NCI-H748 treated with DMSO at 0.1 percent for 48 hours (cell line): ENCODE measurements at places on chromosomes 3 and 15.

GRCh38 chr15:83174891-83175290, 32.7 kb downstream of the HDGFL3 start:
- no peak for DNase-seq

GRCh38 chr3:34837848-34838741, 801.2 kb upstream of the ARPP21 start:
- DNase-seq = no peak

GRCh38 chr3:185807445-185808068, 17.3 kb downstream of the IGF2BP2 start:
- no peak for DNase-seq

- no peak for DNase-seq
Observed at GRCh38 chr3:14550181-14550580, 10.0 kb upstream of the GRIP2 start.

- DNase-seq = no peak
Observed at GRCh38 chr3:8371085-8371551, 130.5 kb upstream of the LMCD1 start.

DNA sequence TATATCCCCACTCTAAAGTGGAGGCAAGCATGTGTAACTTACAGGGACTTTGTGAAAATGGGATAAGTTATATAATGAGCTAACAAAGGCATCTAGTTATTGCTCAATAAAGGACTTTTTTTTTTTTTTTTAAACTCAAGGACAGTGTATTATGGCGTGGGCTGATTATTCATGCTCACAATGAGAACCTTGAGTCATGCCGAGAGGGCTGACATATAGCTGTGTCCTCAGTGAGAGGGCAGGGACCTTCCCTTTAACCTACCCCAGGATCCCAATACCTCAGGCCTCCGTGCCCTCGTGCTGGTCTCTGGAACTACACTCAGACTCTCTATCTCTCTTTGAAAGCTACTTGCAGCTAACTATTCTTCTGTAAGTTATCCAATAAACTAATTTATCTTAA, 319.9 kb upstream of the ICE2 start:
- no peak for DNase-seq

GRCh38 chr3:183274609-183275008, 21.6 kb downstream of the B3GNT5 start:
- no peak for DNase-seq

GRCh38 chr15:40893019-40893670, 1.1 kb upstream of the VPS18 start:
- DNase-seq = no peak

DNA sequence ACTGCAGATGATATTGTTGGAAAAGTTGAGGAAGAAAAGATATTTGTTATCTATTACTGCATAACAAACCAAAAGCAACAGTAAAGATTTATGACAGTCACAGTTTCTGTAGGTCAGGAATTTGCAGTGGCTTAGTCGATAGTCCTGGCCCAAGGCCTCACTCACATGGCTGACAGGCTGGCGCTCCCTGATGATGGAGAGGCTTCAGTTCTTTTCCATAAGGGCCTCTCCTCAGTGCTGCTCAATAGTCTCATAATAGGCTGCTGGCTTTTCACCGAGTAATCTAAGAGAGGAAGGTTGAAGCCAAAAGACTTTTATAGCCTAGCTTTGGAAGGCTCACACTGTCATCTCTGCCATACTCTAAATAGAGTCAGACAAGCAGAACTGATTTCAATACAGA, 17.7 kb downstream of the IREB2 start:
- no peak for DNase-seq

GRCh38 chr3:42652611-42653302, 740 bp upstream of the ZBTB47 start:
- DNase-seq = no peak

DNA sequence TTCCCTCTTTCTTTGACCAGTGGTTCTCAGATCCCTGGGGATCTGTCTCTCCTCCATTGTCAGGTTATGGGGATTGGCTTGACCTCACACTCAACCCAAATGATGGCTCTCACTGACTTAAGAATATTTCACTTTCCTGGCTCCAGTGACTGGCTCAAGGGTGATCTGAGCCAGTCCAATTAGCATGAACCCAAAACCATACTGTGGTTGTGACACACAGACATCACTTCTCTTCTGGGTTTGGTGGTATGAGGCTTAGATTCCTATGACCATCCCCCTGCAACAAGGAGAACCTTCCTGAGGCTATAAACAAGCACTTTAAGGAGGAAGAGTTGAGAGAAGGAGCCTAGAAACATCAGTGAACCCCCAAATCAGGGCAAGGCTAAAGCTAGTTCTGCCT, 85.8 kb downstream of the KCNAB1 start:
- DNase-seq = no peak

GRCh38 chr15:36362509-36362915, 216.9 kb upstream of the CDIN1 start:
- DNase-seq = no peak

DNA sequence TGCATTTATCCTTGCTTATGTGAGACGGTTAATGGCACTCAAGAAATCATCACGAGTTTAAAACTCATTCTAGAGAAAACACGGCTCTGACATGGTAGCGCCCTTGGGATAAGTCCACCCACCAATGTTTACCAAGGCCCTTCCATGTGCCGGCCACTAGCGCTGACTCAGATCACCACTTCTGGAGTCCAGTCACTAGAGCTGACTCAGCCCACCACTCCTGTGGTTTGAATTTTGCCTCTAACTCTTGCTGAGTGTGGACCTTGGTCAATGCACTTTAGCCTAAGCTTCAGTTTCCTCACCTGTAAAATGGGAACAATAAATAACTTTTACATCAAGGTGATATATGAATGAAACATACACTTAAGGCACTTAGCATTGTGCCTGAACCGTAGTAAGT, 358.4 kb upstream of the PROK2 start:
- no peak for DNase-seq

DNA sequence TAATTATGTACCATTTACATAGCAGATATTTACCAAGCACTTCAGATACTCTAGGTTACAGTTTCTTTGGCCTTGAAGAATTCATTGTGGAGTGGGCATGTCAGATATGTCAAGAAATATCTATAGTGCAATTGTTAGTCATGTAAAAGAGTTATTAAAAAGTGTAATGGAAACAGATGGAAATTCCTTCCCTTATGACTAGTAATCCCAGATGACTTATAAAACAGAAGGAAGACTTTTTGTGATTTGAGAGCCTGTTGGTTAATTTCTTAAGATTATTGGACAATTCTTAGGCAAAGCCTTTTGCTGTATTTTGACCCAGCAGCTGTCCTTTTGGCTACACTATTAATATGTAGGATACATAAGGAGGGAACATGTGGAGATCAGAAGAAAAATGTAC, 708.9 kb upstream of the NECTIN3 start:
- no peak for DNase-seq

DNA sequence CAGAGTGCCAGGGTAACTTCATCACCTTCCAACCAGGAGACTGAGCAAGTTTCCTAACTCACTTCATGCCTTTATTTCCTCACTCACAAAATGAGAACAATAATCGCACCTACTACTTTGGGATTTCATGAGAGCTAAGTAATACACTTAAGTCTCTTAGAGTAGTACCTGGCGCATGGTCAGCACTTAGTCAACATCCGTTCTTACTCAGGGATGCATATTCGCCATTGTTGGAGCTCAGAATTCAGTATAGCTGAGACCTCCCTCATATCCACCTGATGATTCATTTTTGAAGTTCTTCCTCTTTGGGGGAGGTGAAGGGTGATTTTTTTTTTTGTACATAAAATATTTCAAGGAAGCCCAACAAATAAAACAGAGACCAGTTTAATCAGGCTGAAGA, 188.2 kb downstream of the AGBL1 start:
- DNase-seq = no peak

- no peak for DNase-seq
Observed at GRCh38 chr3:65979731-65980130, 59.0 kb downstream of the MAGI1 start.

DNA sequence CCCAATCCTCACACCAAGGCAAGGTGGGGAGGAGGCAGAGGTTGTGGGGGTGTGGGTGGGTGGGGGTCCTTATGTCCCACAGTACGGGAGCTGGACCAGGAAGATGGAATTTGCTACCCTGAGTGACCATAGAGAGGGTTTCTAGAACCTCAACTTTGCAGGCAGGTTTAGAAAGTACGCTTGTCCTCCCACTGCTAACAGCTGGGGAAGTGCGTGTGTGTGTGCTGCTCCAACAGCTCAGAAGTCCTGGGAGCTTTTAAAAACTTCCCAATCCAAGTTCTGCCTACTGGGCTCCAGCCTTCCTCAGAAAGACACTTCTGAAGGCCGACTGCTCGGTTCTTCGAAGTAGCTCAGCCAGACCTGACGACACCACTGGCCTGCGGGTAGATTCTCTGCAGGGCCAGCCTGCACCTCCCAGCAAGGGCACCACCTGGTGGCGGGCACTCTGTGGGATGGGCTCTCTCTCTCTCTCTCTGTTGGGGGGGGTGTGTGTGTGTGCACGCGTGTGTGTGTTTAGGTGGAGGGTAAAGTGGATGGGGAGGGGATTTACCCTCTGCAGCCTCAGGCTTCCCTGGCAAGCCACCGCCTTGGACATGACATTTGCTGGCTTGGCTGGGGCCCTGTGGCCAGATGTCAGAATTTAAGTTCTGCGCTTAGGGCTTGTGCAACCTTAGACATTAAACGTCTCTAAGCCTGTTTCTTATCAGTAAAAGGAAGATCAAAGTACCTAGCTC, 15.6 kb downstream of the TMEM158 start:
- no peak for DNase-seq

DNA sequence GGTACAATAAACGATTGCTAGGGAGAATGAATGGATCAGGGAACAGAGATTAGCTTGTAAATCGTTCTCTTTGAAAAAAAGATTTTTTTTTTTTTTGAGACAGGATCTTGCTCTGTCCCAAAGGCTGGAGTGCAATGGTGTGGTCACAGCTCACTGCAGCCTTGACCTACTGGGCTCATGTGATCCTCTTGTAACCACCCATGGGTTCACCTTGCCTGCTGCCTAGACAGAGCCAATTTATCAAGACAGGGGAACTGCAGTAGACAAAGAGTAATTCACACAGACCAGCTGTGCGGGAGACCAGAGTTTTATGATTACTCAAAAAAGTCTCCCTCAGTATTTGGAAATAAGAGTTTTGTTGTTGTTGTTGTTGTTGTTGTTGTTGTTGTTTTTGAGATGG, 39.6 kb downstream of the METTL6 start:
- no peak for DNase-seq

DNA sequence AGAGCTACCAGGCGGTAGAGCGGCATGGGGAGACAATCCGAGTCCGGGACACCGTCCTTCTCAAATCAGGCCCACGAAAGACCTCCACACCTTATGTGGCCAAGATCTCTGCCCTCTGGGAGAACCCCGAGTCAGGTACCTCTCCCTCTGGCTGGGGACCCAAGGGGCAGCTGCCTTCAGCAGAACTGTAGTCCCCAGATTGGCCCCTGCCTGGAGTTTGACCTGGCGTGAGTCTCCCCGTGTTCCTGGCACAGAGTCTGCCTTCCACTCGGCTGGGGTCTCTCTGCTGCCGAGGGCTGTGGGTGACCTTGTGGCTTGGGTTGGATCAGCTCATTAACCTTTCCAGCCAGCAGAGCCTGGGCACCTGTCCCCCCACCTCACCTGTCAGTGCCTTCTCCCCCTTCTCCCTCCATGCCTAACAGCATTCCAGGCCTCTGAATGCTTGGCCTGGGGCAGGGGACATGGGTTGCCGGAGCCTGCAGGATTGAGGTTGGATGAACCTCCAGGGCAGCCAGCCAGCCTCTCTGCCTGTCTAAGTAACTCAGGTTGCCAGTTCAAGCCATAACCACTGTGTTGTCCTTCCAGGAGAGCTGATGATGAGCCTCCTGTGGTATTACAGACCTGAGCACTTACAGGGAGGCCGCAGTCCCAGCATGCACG, 6.8 kb upstream of the CHST14 start:
- no peak for DNase-seq

- no peak for DNase-seq
Observed at GRCh38 chr15:90691982-90692773, 25.0 kb upstream of the BLM start.

DNA sequence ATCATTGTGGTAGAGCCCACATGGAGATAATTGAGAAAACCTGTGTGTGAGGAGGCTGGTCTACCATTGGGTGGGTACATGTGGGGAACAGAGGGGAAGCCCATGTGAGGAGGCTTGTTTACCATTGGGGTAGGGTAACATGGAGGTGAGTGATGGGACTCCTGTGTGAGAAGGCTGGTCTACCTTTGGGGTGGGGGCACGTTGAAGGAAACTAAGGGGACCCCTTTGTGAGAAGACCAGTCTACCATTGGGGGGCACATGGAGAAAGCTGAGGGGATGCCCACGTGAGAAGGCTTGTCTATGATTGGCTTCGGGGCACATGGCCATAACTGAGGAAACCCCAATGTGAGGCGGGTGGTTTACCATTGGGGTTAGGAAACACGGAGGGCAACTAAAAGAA, 158.5 kb downstream of the FBLN2 start:
- no peak for DNase-seq

- no peak for DNase-seq
Observed at GRCh38 chr3:86251781-86252180, 739.2 kb downstream of the VGLL3 start.

DNA sequence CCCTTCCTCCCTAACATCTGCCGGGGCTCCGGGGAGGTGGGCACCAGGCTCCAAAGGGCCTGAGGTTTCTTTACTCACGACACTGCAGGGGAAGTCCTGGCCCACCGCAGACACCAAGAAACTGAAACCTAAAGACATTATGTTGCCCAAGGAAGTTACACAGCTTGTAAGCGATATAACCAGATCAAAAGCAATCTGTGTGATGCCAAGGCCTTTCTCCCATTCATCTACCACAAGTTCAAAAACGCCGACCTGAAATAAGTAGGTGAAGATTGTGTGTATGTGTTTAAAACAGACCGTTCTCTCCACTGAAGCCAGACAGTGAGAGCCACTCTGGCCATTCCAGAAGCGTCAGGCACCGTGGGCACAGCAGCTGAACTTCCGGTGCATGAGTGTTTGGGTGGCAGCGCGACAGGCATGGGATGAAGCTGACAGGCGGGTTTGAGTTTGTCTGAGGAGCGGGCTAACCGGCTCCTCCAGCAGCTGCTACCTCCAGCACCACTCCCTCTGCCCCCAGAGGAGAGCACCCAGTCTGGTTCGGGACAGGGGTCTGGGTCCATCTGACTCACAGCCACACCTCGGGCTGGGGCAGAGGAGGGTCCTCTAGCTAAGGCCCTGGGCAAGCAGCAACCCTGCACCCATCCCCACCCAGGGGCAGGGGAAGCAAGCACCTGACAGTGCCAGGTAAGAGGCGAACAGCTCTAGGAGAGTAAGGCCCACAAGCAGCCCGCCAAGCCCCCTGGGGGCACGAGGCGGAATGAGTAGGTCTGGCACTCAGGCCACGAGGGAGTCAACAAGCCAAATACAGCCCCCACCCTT, 1.3 kb downstream of the TNK2 start:
- DNase-seq = peak; percentile 1

GRCh38 chr15:101450403-101451265, 38.9 kb downstream of the PCSK6 start:
- DNase-seq = no peak

GRCh38 chr15:40891810-40892446, 2.3 kb upstream of the VPS18 start:
- peak; percentile 5 for DNase-seq

- DNase-seq = no peak
Observed at GRCh38 chr15:38028869-38029268, 94.4 kb downstream of the TMCO5A start.

GRCh38 chr15:33078607-33079006, 115.9 kb downstream of the FMN1 start:
- no peak for DNase-seq
